ENCODE measurements at places on chromosomes 3 and 15. TPM values are rescaled to one million over a fixed set of nuclear protein-coding genes. Genes with fewer than 3 reads are reported as not detected.

- DNase-seq: no peak
Observed at GRCh38 chr3:62238003-62238402, 135.3 kb downstream of the FEZF2 start.

- no peak for DNase-seq
Observed at GRCh38 chr3:3192286-3192675, 12.8 kb upstream of the CRBN start.

DNA sequence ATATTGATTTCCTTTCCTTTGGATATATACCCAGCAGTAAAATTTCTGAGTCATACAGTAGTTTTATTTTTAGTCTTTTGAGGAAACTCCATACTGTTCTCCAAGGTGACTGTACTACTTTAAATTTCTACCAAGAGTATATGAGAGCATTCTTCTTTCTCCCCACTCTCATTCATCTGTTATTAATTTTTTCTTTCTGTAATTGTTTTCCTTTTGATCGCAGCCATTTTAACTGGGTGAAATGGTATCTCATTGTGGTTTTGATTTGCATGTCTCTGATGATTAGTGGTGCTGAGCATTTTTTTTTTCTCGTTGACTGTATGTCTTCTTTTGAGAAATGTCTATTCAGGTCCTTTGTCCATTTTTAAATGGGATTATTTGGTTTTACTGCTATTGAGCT, 18.3 kb upstream of the VGLL3 start:
- no peak for DNase-seq

DNA sequence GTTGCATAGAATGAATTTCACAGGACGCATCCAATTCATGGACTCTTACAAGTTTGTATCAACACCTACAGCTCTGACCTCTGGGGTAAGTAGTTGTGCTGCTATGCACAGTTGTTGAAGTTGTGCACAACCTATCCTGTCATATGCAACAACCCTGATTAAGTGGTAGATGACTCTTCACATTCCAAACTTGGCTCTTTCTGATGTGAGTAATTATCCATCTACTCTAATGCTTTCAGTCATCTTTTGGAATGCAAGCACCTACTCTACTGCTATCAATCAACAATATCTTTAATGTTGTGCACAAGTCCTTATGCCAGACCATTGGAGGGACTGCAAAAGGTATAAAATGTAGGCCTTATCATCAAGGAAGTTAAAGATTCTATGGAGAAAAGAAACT, 921.4 kb downstream of the MCTP2 start:
- DNase-seq: no peak

The GRK7 gene
- total RNA-seq: not detected

The IQGAP1 gene
- total RNA-seq: 101 TPM
